ENCODE measurements at places on chromosomes 7 and 10.

- DNase-seq, result no peak
Observed at GRCh38 chr7:26328498-26329390, 37.1 kb downstream of the SNX10 start.

- no peak for DNase-seq
Observed at GRCh38 chr7:156157409-156158012, 345.2 kb upstream of the SHH start.

DNA sequence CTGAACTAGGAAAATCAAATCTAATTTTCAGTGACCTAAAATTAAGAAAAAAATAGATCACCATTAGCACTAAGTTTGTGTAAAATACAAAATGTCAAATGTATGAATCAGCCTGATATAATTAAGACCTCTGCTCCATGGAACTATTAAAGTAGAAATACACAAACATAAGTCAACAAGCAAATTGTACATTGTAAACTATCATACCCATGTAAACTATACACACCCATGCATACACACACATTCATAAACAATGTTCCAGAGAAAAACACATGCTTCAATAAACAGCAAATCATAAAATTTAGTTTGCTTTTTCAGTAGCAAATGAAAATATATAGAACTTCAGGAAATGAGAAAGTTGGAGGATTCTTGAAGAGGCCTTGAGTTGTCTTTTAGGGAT is 199.7 kb upstream of the VSTM2A start:
- no peak for DNase-seq

GRCh38 chr10:121596689-121597503 is 1.3 kb downstream of the FGFR2 start:
- no peak for DNase-seq
